ENCODE measurements at places on chromosomes 3 and 15.

- no peak for DNase-seq
These were observed 1.2 kb downstream of the ACOX2 start for GRCh38 chr3:58535531-58536500.

DNA sequence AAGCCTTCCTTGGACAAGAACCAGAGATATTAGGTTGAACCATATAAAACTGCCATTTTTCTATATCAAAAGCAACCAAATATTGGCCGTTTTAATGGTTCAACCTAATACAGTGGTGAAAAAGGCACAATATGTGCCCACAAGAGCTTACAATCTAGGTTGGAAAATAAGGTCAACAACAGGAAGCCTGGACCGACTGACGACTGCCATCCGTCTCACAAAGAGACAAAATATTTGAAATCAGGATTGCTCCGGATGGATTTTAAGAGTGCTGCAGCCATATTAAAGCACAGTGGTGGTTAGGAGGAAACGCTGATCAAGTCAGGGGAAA lies 1.4 kb downstream of the AHSG start:
- DNase-seq, result no peak

DNA sequence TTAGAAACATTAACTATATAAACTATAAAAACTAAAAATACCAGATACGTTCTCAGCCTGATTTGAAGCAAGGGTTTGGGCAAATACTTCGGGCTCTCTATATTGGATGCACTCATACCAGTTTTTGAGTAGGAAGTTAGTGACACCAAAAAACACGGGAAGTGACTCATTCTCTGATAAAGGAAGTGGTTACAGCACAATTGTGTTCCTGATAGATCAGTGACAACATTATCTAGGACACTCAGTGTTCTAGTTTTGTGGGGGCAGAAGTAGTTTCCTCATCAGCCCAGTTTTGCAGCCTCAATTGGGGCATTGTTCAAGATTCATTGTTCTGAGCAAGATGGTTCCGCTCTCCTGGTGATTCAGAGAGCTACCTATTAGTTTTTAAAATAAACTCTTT lies 469.6 kb upstream of the DPPA4 start:
- no peak for DNase-seq

DNA sequence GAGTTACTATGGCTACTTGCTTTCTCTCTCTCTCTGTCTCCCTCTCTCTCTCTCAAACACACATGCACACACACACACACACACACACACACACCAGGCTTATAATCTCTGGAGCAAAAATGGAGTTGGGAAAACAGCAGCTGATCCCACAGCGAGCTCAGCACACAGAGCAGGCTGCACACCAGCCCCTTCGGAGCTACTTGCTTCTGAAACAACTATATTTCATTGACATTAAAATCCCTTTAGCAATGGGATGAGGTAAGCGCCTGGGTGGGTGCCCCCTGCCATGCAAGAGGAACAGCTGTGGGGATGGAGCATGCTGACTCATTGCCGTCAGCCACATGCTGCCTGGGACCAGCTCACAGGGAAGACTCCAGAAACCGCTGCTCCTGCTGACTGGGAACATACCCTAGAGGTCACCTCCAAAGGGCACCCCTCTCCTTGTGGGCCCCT lies 45.7 kb downstream of the B3GNT5 start:
- DNase-seq, result no peak

GRCh38 chr3:119236756-119237155 lies 3.9 kb downstream of the B4GALT4 start:
- DNase-seq, result no peak

GRCh38 chr3:157956176-157956575 lies 150.0 kb downstream of the SHOX2 start:
- DNase-seq, result no peak

DNA sequence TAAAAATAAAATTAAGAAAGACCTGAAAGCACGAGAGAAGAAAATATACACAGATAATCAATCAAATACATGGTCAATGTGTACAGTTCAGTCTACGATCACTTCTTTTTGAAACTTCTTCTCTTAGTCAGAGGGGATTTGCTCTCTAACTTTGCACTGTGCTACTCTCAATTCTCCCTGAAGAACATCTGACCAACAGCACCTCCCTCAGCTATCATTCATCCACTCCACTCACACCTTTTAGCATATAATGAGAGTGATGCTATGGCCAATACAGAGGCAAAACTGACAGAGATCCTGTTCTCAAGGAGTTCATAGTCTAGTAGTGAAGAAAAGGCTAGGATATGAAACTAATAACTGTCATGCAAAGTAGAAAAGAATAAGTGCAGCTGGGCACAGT lies 45.9 kb downstream of the P3H2 start:
- no peak for DNase-seq

DNA sequence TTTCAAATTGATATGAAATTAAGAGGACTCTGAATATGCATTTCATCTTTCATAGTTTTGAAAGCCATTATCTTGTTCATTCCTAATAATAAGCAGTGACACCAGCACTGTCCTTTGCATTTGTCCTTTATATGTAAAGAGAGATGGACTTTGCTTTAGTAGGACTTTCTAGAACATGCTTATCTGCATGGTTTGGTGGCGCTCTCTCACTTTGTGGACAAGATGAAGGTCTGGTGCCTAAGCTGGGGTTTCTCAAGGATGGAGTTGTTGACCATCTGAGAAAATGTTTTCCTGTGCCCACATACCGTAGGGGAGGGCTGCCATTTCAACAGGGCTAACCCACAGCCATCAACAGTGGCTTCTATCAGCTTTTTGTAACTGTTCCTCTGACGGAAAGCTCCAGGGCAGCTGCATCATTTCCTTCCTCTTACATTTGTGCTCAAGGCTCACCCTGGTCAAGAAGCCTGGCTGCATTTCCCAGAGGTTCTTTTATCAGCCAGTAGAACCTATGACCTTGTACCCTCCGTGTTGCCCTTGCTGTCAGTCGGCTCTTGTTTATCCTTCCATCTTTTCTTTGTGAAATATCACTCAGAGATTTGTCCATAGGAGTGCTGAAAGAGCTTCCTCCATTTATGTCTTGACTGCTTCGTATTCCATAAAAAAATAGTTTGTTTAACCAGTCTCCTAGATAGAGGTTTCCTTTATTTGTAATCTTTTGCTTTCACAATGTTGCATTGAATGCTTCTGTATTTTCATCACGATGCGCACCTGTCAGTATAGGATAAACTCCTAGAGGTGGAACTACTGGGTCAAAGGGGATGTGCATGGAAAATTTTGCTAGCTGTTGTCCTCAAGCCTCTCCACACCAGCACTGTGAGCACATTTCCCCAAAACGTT lies 44.6 kb downstream of the ABHD2 start:
- no peak for DNase-seq

DNA sequence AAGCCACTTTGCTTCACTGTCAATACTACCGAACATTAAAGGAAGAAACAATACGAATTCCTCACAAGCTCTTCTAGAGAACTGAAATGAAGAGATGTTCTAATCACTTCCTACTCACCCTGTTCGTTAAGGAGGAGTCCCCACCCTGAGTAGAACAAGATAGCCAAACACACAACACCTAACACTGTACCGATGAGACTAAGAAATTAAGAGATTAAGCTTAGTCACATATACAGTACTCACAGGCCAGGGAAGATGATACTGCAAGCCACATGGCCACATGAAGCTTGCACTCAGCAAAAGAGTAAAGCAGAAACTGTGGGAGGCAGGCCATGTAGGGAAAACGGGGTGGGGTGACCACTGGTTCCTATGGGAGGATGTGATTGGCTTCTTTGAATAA lies 48.0 kb downstream of the CGGBP1 start:
- DNase-seq, result no peak

DNA sequence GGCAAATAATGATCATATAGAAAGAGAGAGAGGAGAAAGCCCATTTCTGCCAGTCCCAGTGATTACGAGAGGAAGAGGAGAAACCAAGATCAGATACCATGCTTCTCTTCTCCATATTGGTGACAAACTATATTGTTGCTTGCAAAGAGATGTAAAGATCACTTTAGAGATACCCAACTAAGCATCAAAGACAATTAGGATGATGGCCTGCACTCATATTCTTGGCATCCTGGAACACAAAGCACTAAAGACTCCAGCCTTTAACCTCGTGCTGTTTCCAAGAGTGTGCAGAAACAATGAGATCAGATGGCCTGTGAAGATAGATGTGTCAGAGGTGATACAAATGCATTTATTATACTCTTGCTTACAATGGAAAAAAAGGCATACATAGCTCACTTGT lies 170.7 kb upstream of the TP63 start:
- no peak for DNase-seq

- no peak for DNase-seq
These were observed 19.0 kb downstream of the NUP210 start for GRCh38 chr3:13401149-13401548.

DNA sequence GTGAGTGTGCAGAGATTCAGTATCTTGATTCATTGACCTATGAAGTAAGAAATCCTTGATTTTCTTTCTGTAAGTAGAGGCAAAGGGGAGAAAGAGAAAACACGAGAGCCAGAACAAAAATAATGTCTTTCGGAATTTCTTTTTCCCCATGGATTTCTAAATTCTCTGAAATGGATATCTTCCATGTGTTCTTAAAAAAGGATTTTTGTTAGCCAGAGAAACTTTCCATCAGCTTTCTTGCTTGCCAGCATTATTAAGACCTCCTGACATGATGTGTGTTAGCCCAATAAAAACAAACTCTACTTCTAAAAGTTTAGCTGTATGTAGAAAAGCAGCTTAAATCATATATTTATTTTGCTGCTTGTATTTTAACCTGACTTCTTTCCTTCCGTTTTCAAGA lies 122.3 kb upstream of the AADACL2 start:
- DNase-seq, result no peak

DNA sequence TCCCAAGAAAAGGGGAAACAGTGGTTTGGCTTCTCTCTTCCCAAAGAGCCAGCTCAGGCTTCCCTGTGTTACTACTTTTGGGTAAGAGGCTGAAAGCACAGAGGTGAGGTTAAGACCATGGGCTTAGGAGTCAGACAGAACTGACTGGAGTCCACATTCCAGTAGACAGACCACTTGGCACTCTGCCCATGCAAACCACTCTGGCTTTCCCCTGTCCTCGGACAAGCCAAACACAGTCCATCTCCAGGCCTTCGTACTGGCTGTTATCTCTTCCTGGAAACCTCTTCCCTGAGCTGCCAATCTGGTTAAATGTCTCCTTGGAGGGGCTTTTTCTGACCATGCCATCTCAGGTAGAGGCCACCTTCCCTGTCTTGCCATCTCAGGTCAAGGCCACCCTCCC lies 53.1 kb upstream of the FAM3D start:
- no peak for DNase-seq

DNA sequence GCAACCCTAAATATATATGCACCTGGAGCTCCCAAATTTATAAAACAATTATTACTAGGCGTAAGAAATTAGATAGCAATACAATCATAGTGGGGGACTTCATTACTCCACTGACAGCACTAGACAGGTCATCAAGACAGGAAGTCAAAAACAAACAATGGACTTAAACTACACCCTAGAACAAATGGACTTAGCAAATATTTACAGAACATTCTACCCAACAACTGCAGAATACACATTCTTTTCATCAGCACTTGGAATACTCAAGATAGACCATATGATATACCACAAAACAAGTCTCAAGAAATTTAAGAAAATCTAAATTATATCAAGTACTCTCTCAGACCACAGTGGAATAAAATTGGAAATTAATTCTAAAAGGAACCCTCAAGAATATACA lies 201.5 kb downstream of the OSBPL10 start:
- DNase-seq, result no peak

DNA sequence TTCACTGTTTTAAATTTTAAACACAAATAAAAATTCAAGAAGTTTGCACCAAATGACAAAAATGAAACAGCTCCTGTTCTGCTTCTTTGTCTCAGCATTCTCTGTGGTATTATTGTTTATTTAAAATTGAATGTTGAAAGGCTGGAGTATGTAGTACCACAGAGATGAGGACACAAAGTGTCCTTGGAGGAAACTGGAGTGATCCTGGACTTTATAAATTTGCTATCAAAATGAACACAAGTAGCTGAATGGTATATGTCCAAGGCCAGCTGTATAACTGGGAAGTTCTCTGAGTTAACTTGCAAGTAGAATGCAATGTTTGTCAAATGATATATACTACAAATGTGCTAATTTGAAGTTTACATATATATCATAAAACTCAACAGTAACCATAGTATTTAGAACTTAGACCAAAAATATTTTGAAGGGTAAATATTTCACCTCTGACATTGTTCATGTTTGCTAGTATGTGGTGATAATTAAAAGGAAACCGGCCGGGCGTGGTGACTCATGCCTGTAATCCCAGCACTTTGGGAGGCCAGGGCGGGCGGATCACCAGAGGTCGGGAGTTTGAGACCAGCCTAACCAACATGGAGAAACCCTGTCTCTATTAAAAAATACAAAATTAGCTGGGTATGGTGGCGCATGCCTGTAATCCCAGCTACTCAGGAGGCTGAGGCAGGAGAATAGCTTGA lies 12.3 kb downstream of the BTLA start:
- DNase-seq, result no peak

DNA sequence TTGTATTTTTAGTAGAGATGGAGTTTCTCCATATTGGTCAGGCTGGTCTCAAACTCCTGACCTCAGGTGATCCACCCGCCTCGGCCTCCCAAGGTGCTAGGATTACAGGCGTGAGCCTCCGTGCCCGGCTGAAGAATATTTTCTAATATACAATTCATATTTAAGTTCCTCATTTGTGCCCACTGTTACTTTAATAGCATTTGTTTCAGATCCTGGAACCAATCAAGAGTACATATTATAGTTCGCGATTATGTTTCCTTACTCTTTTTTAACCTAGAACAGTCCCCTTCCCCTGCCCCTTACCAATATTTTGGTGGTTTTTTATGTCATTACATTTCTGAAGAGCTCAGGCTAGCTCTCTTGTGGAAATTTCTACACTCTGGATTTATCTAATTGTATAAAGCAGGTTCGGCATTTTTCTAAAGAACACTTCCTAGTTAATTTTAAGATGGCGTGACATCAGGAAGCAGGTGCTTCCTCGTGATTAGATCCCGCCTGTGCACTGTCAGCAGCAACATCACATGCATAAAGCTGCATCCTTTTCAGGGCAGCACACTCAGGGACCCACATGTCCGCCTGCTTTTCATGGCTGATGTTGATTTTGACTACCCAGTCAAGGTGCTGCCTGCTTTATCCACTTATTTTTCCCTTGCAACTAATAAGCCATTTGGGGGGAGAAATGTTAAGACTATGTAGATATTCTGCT lies 88.7 kb upstream of the EPHB3 start:
- DNase-seq, result no peak
